ENCODE measurements at places on chromosomes 3 and 15.

DNA sequence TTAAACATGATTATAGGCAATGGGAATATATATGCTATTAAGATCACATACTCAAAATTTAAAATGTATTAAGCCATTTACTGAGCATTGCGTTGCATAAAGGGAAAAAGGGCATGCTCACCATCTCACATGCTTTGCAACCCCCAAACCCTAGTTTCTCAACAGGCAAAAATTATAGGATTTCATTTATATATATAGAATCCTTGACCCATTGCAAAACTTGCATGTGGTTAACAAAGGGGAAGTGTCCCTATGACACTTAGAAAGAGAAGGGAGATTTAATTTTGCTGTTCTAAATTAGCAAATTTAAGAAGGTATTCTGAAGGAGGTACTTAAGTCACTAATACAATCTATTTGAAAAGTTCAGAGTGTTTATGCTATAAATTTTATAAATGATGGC, 837.8 kb downstream of the DIPK2A start:
- DNase-seq = no peak

- DNase-seq = no peak
These were observed 2.8 kb upstream of the CLDND1 start for GRCh38 chr3:98525494-98525893.

DNA sequence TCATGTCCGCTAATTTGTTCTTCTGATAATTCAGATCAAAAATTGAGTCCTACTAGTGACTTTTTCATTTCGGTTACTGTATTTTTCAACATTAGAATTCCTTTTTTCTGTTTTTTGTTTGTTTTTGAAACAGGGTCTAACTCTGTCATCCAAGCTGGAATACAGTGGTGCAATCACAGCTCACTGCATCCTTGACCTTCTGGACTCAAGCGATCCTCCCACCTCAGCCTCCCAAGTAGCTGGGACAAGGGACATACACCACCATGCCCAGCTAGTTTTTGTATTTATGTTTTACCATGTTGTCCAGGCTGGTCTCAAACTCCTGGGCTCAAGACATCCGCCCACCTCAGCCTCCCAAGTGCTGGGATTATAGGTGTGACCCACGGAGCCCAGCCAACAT, 8.0 kb upstream of the INO80 start:
- no peak for DNase-seq

GRCh38 chr3:172182797-172183196, 143.4 kb downstream of the FNDC3B start:
- no peak for DNase-seq

GRCh38 chr15:78007211-78007931, 70.1 kb downstream of the TBC1D2B start:
- DNase-seq = no peak

- no peak for DNase-seq
These were observed 299 bp downstream of the PAQR9 start for GRCh38 chr3:142963234-142963515.

- DNase-seq = no peak
These were observed 253.1 kb downstream of the WDR72 start for GRCh38 chr15:53506370-53506769.
